ENCODE measurements at places on chromosomes 6 and 20. TPM values are rescaled to one million over a fixed set of nuclear protein-coding genes. Genes with fewer than 3 reads are reported as not detected.

- DNase-seq: no peak
- peaks cover 24% of the 10 kb centered on the region for H3K4me1 ChIP-seq
- no peaks in the 10 kb centered on the region for H3K27me3 ChIP-seq
- H3K4me3 ChIP-seq: no peak overlapping the region
- peaks cover 8% of the 10 kb centered on the region for H3K36me3 ChIP-seq
Observed at GRCh38 chr6:44829836-44830235, 442.3 kb downstream of the CDC5L start.

The DST gene
- 3.1 TPM for total RNA-seq

The C20orf202 gene
- total RNA-seq: not detected

DNA sequence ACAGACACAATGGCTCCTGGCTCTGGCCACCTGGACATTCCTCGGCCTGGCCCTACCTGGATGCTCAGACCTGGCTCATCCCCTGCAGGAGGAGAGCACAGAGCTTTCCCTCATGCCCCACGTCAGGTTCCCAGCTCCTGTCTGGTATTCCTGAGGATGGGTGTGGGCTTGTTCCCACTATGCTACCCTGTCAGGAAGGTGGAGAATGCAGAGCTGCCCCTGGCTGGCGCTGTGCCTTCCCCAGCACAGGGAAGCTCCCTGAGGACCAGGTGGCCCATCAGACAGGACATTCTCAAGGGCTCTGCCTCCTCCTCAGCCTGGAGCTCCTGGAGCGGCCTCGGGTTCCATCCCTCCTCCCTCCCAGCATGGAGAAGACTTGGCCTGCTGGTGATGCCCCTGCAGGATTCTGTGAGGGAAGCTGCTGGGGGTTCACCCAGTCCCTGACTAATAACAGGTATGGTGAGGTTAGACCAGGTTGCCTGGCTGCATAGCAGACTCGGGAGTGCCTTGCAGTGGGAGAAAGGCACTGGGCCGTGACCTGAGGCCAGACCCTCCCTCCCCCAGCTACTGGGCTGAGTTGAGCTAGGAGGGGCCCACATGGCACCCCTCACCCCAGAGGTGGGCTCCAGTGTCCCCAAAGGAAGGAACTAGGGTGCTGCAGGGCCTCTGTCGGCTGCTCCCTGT lies 156.0 kb upstream of the MLN start:
- H3K27ac ChIP-seq: no peak overlapping the region
- H3K27me3 ChIP-seq: peaks cover 2% of the 10 kb centered on the region
- no peak for DNase-seq
- no peaks in the 10 kb centered on the region for H3K4me1 ChIP-seq

GRCh38 chr6:15299430-15300131 lies 53.7 kb downstream of the JARID2 start:
- DNase-seq: peak; percentile 25
- no peaks in the 10 kb centered on the region for H3K27me3 ChIP-seq
- peaks cover 79% of the 10 kb centered on the region for H3K4me1 ChIP-seq
- no peak overlapping the region for H3K4me3 ChIP-seq
- H3K36me3 ChIP-seq: peaks cover 19% of the 10 kb centered on the region

GRCh38 chr20:17928633-17929311 lies 39.8 kb downstream of the SNX5 start:
- H3K27me3 ChIP-seq: peaks cover 9% of the 10 kb centered on the region
- H3K4me3 ChIP-seq: no peak overlapping the region
- no peak overlapping the region for H3K27ac ChIP-seq
- H3K4me1 ChIP-seq: no peaks in the 10 kb centered on the region
- no peak for DNase-seq

DNA sequence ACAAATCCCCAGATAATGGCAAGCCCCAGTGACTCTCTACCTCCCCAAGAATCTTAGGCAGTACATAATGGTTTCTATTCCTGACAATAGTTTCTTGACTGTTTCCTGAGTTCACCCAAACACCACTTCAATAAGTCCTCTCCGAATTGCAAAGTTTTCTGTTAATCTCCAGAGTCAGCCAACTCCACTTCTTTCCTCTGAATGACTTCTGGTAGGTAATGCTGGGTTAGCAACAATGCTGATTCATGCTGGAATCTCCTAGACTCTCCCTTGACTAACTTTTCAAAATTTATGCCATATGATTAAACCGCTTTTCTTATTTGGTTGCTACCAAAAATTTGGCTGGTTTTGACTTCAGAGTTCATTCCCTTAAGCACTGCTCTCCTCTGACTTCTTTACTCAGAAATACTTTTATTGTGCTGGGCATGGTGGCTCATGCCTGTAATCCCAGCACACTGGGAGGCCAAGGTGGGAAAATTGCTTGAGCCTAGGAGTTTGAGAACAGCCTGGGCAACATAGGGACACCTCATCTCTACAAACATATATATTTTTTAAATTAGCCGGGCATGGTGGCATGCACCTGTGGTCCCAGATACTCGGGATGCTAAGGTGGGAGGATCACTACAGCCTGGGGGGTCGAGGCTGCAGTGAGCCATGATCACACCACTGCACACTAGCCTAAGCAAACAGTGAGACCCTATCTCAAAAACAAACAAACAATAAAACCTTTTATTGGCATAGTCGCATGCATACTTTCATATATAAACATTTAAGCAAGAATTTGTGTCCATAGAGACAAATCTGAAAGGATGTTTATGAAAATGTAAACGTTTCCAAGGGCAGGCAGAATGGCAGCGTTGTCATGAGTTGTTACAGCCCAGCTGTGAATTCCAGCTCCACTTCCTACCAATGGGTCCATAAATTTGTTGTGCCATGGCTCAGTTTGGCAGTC lies 249.3 kb upstream of the PLN start:
- no peak overlapping the region for H3K27ac ChIP-seq
- peaks cover 13% of the 10 kb centered on the region for H3K27me3 ChIP-seq
- H3K36me3 ChIP-seq: no peaks in the 10 kb centered on the region
- no peak for DNase-seq

- no peak overlapping the region for H3K27ac ChIP-seq
- DNase-seq: no peak
- H3K4me3 ChIP-seq: no peak overlapping the region
Observed at GRCh38 chr20:45440424-45440823, 24.5 kb downstream of the PIGT start.

- no peak for DNase-seq
- H3K27ac ChIP-seq: no peak overlapping the region
- H3K36me3 ChIP-seq: no peaks in the 10 kb centered on the region
- H3K4me3 ChIP-seq: no peak overlapping the region
- H3K4me1 ChIP-seq: peaks cover 5% of the 10 kb centered on the region
Observed at GRCh38 chr20:1472556-1473245, 6.1 kb upstream of the NSFL1C start.

The PSMB9 gene
- 329 TPM for total RNA-seq

The CST2 gene
- total RNA-seq: not detected

The SYTL3 gene
- 26.9 TPM for total RNA-seq
